ENCODE measurements at places on chromosomes 11 and 22. TPM values are rescaled to one million over a fixed set of nuclear protein-coding genes. Genes with fewer than 3 reads are reported as not detected.

DNA sequence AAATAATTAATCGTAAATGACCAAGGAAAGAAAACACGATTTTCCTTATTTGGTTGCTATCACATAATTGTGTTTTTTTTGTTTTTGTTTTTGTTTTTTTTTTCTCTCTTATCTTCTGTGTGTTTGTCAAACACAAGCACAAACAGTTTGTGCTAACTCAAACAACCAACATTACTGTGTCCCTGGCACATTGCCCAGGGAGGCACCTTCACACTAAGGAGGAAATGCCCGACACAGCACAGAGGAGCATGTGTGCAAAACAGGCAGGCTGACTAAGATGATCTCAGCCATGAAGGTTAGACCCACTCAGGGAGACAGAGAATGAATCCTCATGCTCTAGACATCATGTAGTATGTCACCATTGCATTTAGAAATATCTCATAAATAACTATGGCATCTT is 130.1 kb downstream of the SOX6 start:
- no peak for DNase-seq

- no peak for DNase-seq
These were observed 363.6 kb downstream of the CTTN start for GRCh38 chr11:70761908-70762337.

Gene SDF2L1
- 44.7 TPM for polyA plus RNA-seq

- no peak for DNase-seq
These were observed 103.6 kb downstream of the TMEM135 start for GRCh38 chr11:87141322-87141721.

DNA sequence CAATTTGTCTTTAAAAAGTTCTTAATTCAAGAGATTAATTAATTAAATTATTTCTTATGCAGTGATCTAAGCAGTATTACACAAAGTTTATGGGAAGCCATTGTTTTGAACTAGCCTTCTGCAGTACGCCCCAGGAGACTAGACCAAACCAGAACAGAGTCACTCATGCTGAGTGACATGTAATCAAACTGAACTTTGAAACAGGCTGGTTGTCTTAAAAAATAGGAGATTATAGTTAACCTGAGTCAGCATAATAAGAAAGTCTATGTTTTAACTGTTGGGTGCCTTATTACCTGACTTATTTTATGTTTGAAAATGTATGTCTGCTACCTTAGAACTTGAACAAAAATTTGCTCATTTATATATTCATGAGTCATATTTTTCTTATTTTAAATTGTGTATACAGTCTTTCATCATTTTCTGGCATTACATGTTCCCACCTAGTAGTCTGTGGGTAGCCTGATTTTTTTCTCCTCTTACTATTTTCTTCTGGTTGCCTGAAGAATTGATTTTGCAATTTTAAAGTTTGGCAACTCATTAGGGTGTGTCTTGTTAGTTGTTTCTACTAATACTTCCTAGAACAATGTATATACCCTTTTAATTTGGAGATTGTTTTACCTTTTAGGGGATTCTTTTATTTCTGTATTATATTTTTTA is 161.4 kb downstream of the AASDHPPT start:
- no peak for DNase-seq

Data from CD14-positive monocyte (primary cell).